Endothelial cell of coronary artery (primary cell): ENCODE measurements at places on chromosomes 1 and 21. TPM values are rescaled to one million over a fixed set of nuclear protein-coding genes. Genes with fewer than 3 reads are reported as not detected.

The ARHGEF16 gene
- total RNA-seq = 0.09 and 0.19 TPM in 2 replicates

The CRYBG2 gene
- 0.36 TPM in 1 of 2 replicates, not detected in the other for total RNA-seq

The CELA2A gene
- 0.19 TPM in 1 of 2 replicates, not detected in the other for total RNA-seq

The SYCP1 gene
- total RNA-seq = not detected in 2 replicates

The FAM72B gene
- total RNA-seq = 1.8 and 3.6 TPM in 2 replicates
